A549 treated with ZK216348 at 1 μM for 4 hours (cell line): ENCODE measurements at places on chromosomes 6 and 20. TPM values are rescaled to one million over a fixed set of nuclear protein-coding genes. Genes with fewer than 3 reads are reported as not detected.

HLA-DRB5 gene
- not detected in 5 replicates for total RNA-seq

DUSP15 gene
- 0.62 to 1.3 TPM (median 0.90 TPM) in 5 replicates for total RNA-seq

BACH2 gene
- 0.55 to 0.82 TPM (median 0.69 TPM) in 5 replicates for total RNA-seq

TINAG gene
- total RNA-seq: not detected in 5 replicates

ECT2L gene
- not detected in 5 replicates for total RNA-seq

WFDC10B gene
- total RNA-seq: not detected in 5 replicates

SASH1 gene
- total RNA-seq: 2.0 to 3.2 TPM (median 2.4 TPM) in 5 replicates

DUSP22 gene
- total RNA-seq: 10.8 to 14.6 TPM (median 13.2 TPM) in 5 replicates

VARS2 gene
- total RNA-seq: 9.4 to 14.7 TPM (median 13.7 TPM) in 5 replicates

PCNA gene
- total RNA-seq: 374 to 447 TPM (median 389 TPM) in 5 replicates

FNDC1 gene
- 0.05 to 0.13 TPM (median 0.08 TPM) in 4 of 5 replicates, not detected in the other for total RNA-seq

TUBB2B gene
- total RNA-seq: 10.7 to 14.6 TPM (median 13.2 TPM) in 5 replicates

SLC17A5 gene
- 7.9 to 13.8 TPM (median 12.0 TPM) in 5 replicates for total RNA-seq

VGLL2 gene
- not detected in 5 replicates for total RNA-seq

ZNF391 gene
- 0.07 to 0.35 TPM (median 0.32 TPM) in 5 replicates for total RNA-seq

ZSCAN12 gene
- 1.3 to 2.1 TPM (median 1.7 TPM) in 5 replicates for total RNA-seq

PDYN gene
- total RNA-seq: not detected in 5 replicates

CLVS2 gene
- total RNA-seq: 0.02 to 0.23 TPM (median 0.13 TPM) in 5 replicates

PROKR2 gene
- not detected in 5 replicates for total RNA-seq

SIGLEC1 gene
- total RNA-seq: not detected in 5 replicates

TBXT gene
- total RNA-seq: not detected in 5 replicates
